ENCODE measurements at places on chromosomes 13 and 19.
A peak's percentile ranks its signal among the peaks of the same experiment; 100 is the strongest.

DNA sequence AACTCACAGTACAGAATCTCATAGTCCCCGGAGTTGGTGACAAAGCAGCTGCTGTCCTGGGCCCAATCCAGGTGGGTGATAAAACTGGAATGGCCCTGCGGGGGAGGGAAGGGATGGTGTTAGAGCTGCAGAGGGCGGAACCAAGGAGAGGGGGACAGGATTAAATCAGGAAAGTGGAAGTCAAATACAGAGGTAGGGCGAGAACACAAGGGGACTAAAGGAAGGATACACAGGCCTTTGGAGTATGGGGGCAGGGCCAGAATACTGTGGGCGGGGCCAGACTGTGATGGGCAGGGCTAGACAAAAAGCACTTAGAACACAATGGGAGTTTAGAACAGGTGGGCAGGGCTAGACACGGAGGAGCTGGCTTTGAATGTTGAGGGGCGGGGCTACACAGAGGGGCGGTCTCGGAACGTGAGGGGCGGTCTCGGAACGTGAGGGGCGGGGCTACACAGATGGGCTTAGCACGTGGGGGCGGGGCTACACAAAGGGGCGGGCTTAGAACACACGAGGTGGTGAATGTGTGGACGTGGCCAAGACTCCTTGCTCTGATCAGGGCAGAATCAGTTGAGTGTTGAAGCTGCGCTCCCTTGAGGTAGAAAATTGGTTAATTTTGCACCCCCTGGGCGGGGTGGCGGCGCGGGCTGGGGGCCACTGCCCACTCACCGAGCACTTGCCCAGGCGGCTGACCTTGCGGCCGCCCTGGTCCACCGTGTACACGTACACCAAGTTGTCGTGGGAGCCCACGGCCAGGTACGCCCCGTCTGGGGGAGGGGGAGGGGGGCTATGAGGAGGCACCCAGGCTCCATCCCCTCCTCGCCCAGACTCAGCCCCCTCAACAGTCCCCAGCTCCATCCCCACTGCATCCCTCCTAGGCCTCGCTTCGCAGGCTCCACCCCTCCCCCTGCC lies 14.0 kb upstream of the GPR4 start:
- peak; percentile 80 for ATAC-seq

GRCh38 chr13:100273552-100273951 lies 184.7 kb downstream of the PCCA start:
- no peak for ATAC-seq

GRCh38 chr13:98307463-98308085 lies 130.5 kb upstream of the RNF113B start:
- no peak for ATAC-seq

- ATAC-seq: no peak
These were observed 9.9 kb downstream of the TPP2 start for GRCh38 chr13:102606537-102607309.

DNA sequence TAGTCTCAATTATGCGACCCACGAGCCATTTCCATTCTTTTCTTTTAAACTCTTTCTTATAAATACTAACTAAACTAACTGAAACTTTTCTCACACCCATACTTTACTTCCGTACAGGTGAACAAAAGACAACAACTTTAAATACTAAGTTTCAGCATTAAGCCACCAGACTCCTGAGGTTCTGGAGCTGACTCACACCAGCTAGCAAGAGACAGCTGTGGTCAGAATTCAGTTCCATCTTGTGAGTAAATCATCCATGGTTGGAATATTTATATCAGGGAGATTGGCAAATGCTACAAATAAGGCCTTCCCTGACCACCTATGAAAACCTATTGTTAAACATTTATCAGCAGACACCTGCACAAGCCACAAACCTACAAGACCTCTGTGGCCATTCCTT lies 897.0 kb downstream of the EFNB2 start:
- ATAC-seq: no peak

- ATAC-seq: no peak
These were observed 18.6 kb upstream of the FBN3 start for GRCh38 chr19:8167985-8168384.
